ENCODE measurements at places on chromosomes 4 and X. TPM values are rescaled to one million over a fixed set of nuclear protein-coding genes. Genes with fewer than 3 reads are reported as not detected.

Gene NHS
- under 0.01 TPM for total RNA-seq

Gene DRP2
- not detected for total RNA-seq

Gene CFP
- total RNA-seq = 1.8 TPM

Gene DOK7
- total RNA-seq = 7.0 TPM

Gene FAM9C
- total RNA-seq = not detected

Gene CT45A5
- not detected for total RNA-seq

- peak; percentile 85 for DNase-seq
- no peak overlapping the region for H3K4me3 ChIP-seq
- H3K27ac ChIP-seq = no peak overlapping the region
- no peaks in the 10 kb centered on the region for H3K36me3 ChIP-seq
- no peaks in the 10 kb centered on the region for H3K4me1 ChIP-seq
- no peaks in the 10 kb centered on the region for H3K27me3 ChIP-seq
Observed at GRCh38 chr4:158327525-158327924, 117.2 kb downstream of the TMEM144 start.

- DNase-seq = peak; percentile 35
- H3K27ac ChIP-seq = peak overlapping the region; percentile 59
- no peaks in the 10 kb centered on the region for H3K36me3 ChIP-seq
- H3K4me3 ChIP-seq = no peak overlapping the region
- H3K27me3 ChIP-seq = no peaks in the 10 kb centered on the region
Observed at GRCh38 chrX:38817004-38817703, 15.9 kb downstream of the MID1IP1 start.

- H3K27ac ChIP-seq = no peak overlapping the region
- no peaks in the 10 kb centered on the region for H3K27me3 ChIP-seq
- no peaks in the 10 kb centered on the region for H3K36me3 ChIP-seq
Observed at GRCh38 chrX:43880425-43880824, 1.8 kb downstream of the MAOB start.

GRCh38 chr4:47915378-47915777 lies 995 bp upstream of the NFXL1 start:
- H3K4me1 ChIP-seq = peaks cover 28% of the 10 kb centered on the region
- no peak for DNase-seq
- H3K27me3 ChIP-seq = no peaks in the 10 kb centered on the region
- H3K27ac ChIP-seq = no peak overlapping the region
- no peak overlapping the region for H3K4me3 ChIP-seq

DNA sequence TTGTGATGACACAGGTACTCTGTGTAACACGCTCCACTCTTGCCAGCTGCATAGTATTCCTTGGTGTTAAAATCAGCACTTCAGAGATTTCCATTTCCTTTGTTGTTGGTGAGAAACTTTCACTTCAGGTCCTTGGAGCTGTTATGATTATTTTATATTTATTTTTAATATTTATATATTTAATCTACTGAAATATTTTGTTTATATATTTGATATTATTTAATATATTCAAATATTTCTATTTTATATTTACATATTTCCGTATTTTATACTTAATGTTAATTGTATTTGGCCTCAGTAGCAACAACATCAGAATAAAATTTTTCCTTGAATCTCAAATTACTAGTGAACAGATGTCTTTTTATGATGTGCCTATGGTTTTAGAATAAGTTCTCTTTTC lies 225.3 kb downstream of the MAGEB17 start:
- H3K27ac ChIP-seq = no peak overlapping the region
- no peak overlapping the region for H3K4me3 ChIP-seq
- no peaks in the 10 kb centered on the region for H3K4me1 ChIP-seq
- no peaks in the 10 kb centered on the region for H3K36me3 ChIP-seq

DNA sequence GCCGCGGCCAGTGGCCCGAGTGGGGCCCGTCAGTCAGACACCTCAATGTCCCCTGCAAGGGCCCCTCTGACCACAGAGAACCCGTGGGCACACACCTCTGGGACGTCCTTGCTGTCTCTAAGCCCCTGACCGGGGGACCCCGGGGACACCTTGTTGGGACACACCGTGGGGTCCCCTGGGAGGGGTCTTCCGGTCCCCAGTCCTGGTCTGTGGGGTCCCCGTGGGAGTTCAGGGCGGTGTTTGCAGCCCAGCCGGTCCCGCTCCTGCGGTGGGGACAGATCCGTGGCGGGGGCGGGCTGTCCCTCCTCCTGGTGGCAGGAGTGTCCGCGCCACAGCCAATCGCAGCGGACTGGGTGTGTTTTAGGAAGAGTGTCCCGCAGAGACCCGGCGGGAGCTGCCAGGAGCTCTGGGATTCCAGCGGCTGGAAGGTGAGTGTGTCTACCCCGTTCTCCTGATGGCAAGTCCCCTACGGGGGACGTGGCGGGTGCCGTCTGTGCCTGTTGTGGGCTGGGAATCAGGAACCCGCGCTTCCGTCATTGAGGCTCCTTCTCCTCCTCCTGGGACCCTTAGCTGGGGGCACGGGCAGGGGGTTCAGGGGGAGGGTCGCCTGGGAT lies 5.1 kb upstream of the PLCXD1 start:
- H3K27ac ChIP-seq = peak overlapping the region; percentile 40
- no peaks in the 10 kb centered on the region for H3K36me3 ChIP-seq
- DNase-seq = peak; percentile 89
- H3K4me1 ChIP-seq = peaks cover 9% of the 10 kb centered on the region

DNA sequence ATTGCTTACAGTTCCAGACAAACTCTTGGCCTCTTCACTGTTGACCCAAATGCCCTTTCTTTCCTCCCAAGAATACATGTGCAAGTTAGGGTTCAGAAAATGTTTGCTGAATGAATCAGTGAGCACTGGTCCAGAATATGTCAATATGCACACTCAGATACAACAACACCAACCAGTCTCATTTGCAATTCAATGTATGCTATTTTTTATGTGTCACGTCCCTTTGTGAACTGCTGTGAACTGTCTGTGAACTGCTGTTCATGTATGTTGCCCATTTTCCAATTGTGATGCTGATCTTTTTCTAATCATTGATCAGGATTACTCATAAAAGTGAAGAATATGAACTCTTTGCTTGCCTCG lies 17.8 kb downstream of the GAB3 start:
- H3K4me1 ChIP-seq = peaks cover 40% of the 10 kb centered on the region
- H3K27me3 ChIP-seq = no peaks in the 10 kb centered on the region
- no peaks in the 10 kb centered on the region for H3K36me3 ChIP-seq
- H3K4me3 ChIP-seq = no peak overlapping the region
